ENCODE measurements at places on chromosomes 6 and 20.

- no peak for DNase-seq
Observed at GRCh38 chr20:4709261-4710105, 12.2 kb upstream of the PRND start.

DNA sequence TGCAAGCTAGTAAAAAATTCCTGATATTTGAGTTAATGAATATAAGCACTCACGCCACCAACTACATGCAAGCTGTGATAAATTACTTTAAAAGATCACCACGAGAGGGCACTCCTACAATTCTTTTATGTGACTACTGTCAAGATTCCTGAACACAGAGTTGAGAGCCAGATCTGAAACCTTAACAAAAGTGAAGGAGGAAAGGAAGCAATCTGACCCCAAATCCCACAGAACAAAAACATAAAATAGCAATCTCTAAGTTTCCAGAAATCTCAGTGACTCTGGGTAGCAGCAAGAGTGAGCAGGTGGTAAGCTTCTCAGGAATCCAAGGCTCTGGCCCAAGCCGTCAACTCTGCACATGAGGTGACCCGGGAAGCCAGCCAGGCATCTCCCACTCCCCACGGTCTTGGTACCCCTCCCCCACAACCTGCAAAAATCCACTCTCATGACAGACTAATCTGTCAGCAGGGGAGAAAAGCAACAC, 55.1 kb downstream of the STAU1 start:
- DNase-seq: peak; percentile 55

DNA sequence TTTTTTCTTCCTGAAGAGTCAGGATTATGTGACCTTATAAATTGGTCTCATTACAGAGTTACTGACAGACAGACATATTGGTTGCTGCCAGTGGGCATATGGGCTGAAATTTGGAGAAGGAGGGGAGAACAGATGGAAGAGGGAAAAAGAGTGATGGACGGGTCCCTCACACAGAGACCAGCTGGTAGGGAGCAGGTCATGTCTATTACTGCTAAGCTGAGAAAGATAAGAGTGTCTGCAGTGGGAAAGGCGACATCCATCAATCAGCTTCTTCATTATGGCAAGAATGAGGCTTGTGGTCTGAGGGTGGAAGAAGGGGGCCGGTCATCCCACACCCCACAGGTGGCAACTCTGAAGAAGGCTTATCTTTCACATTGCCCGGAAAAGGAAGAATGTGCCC, 353.8 kb upstream of the RSPO3 start:
- no peak for DNase-seq

DNA sequence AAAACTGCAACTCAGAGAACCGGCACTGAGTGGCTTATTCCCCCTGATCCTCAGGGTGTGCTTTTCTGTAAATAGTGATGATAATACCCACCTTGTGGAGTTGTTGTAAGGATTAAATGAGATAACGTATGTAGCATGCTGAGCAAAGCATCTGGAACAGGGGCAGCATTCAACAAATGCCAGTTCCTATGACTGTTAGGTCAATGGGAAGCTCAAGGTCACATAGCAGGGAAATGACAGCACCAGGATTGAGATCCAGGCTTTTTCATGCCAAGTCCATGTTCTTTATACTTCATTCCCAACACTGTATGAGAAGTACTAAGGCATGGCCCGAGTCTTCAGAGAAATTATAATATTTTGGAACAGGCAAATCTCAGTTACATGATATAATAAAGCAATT, 5.1 kb downstream of the RCAN2 start:
- DNase-seq: no peak

DNA sequence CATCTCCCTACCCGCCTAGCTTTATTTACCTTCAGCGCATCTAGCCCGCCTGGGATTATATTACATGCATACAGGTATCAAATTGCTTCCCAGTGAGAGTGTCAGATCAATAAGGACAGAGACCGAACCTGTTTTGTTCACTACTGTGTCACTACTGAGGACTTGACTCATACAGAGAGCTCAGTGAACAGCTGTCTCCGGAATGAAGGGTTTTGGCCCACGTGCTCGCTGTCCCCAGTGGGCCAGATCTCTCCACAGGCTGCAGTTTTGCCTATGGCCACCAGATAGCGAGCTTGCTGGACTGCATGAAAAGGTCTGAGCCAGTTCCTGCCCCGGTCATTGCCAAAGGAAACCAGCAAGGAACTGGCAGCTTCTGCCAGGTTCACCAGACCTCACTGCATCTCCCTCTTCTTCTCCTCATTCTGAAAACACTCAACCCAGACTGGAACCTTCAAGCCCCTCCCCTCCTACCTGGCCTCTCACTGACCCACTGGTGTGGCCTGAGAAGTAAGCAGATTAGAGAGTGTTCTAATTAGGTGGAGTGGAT, 150.8 kb downstream of the ZMYND8 start:
- peak; percentile 72 for DNase-seq

DNA sequence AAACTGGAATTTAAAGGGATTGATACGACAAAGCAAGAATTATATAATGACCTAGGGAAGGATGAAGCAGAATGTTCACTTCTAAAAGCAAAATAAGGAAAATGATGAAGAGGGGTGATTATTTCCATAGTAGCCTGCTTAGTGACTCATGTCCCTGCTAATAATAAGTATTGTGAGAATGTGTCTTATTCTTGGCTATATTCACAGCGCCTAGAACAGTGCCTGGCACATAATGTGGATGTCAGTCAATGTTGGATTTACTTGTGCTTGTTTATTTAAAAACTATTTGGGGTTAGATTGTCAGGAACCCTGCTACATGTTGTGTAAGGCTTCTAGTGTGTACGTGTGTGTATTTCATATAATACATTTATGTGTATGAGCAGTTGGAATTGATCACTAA, 85.1 kb downstream of the ZFAND3 start:
- DNase-seq: no peak

GRCh38 chr20:9397928-9398327, 116.5 kb upstream of the LAMP5 start:
- DNase-seq: no peak

GRCh38 chr20:59028812-59029211, 3.3 kb downstream of the ATP5F1E start:
- no peak for DNase-seq
